ENCODE measurements at places on chromosomes 2 and 18.

DNA sequence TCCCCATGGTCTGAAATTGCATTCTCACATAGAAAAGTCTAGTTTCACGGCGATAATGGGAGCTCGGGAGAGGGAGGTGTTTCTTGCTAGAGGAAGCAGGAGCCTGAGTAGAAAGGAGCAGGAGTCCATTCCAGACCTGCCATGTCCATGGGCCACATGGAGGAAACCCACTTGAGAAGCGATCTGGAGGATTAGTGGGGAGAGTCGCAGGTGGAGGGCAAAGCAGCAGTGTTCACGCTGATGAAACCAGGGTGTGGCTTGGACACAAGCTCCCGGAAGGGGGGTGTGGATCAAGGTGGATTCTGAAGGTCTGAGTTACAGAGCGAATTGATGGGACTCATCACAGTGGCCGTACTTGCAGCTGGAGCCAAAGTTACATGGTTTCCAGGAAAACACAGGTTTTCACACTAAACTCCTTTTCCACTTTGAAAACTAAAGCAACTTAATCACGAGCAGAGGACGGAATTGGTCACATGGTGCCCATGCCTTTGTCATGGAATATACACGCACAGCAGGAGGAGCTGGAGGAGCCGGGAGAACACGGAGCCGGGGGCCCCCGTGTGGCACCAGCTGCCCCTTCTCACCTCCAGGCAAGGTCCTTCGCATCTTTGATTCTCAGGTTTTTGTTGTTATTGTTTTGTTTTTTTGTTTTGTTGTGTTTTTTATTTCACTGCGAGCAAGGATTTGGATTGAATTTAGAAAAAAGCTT is 255.1 kb upstream of the MYT1L start:
- DNase-seq, result no peak

GRCh38 chr2:1675633-1676032 is 68.7 kb downstream of the PXDN start:
- no peak for DNase-seq

- no peak for DNase-seq
Measured at GRCh38 chr2:111057721-111058120, 63.0 kb upstream of the BCL2L11 start.

DNA sequence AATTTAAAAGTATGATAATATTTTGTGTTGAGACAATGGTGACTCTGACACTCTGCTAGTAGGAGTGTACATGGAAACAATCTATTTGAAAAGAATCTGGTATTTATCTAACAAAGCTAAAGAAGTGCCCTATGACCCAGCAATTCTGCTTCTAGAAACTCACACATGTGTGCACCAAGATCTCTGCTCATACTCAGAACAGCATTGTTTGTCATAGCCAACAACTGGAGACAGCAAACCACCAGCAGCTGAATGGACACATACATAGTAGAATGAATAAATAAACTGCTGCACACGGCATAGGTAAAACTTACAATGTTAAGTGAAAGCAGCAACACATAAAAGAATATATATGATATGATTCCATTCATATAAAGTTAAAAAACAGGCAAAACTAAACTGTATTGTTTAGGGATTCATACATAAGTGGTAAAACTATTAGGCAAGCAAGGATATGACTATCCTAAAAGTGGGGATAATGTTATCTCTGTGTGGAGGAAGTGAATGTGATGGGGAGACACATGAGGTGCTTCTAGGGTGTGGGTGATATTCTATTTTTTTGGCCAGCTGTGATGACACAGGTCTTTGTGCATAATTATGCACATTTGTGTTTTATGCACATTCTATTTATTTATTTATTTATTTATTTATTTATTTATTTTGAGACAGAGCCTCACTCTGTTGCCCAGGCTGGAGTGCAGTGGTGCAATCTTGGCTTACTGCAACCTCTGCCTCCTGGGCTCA is 71.1 kb downstream of the RFTN2 start:
- no peak for DNase-seq

- DNase-seq, result no peak
Measured at GRCh38 chr2:222563106-222563718, 92.7 kb downstream of the FARSB start.

DNA sequence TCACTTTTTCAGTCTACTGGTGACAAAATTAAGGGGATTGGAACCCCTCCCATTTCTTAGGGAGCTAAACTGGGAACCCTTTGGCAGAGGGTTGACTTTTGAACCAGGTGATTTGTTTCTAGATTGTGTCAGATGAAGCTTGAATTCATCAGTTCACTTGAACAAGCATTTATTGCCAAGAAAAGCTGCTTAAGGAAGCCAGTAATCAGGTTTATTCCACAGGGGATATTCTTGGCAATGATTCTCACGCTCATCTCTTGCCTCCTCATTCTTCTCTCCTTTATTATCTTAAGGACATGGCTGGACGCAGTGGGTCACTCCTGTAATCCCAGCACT is 101.0 kb downstream of the ALPK2 start:
- DNase-seq, result no peak

DNA sequence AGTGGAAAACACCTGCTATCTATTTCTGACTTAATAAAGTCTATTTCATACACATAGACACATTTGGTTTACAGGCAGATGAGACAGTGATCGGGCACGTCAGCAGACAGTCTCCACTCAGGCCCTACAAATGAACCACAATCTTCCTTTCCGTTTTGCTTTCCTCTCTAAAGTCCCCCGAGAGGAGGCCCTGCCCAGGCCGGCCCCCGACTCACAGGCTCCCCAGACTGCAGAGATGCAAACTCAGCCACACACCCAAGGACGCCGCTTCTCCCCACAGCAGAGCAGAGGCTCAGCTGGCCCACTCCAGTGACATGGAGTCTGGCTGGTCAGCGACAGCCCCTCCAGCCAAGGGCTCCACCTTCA is 9.3 kb upstream of the MTERF4 start:
- DNase-seq, result no peak

DNA sequence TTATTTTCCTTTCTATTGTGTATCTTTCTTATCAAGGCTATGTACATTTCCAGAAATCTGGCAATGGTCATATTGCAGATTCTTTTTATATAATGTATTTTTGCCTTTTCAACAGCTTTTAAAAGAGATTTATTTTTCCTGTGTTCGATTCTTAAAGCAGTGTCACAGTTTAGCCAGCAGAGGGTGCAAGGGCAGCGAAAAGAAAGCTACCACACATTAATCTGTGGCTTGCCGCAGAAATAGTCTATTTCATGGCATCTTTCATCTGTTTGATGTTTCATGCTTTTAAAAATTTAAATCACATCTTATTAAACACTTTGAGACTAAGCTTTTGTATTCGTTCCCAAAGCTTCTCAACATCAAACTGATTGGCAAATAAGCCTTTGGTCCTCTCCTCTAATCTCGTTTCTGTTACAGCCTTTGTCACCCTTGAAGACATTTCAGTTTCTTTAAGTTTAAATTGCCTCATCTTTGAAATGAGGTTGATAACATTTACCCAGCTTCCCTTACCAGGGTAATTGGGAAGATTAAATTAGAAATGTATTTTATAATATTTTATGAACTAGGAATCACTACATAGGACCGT is 73.3 kb downstream of the PIK3C3 start:
- no peak for DNase-seq

DNA sequence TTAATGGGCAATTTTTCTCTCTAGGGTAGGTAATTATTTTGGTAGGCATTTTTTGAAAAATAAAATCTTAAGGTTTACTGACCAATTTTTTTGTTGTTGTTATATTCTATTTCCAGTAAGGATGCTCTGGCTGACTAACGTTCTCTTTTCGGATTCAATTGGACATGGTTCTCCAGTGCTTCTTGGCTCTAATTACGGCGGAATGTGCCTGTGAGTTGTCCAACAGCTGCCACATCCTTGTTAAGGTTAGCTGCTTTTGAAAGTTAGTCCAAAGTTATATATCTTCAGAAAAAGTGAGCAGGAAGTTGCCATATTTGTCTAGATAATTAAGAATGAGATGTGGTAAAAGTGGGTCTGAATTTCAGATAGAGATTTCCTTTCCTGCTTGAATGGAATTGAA is 45.8 kb upstream of the SMIM21 start:
- DNase-seq, result no peak

- no peak for DNase-seq
Measured at GRCh38 chr2:163401481-163401880, 334.3 kb downstream of the FIGN start.

DNA sequence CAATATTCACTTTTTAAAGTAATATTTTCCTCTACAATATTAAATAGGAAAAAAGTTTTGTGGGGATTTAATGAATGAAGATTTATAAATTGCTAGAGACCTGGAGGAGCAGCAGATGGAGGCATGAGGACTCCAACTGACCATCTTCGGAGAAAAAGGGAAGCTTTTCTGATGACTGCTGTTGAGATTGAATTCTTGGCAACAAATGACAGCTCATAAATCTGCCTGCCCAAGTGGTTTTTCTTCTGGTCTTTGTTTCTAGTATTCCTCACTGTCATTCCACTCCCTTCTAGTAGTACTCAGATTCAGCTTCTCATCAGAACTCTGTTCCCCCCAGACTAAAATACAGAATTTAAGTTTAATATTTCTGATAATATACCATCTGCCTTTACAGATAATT is 157.0 kb downstream of the EML6 start:
- DNase-seq, result no peak

GRCh38 chr2:60407398-60407797 is 146.1 kb downstream of the BCL11A start:
- DNase-seq, result no peak

DNA sequence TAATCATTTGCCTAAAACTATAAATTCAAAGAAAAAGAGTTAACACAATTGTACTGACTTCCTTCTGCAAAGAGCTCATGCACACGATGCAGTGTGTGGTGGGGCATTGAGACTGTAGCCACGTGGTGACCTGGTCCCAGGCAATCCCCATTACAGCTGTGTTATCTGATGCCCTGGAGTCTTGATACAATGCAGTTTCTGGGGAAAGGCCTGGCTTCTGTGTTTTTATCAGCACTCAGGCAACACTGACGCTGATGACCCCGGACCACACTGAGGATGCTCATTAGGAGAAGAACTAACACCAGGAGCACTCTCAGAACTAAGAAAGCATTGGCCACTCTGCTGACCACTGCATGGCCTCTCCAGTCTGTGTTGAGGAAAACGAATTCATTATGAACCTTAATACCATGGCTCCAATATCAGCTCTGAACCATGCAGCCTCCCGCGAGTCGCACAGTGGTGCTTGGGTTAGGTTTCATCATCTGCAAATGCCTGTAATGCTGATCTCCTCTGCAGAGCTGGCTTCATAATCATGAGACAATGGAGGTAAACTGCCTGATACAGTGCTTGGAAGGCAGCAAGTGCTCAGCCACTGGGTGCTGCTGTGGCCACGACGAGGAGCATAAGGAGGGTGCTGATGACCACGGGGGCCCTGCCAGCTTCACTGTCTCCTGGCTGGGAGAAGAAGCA is 218.5 kb downstream of the MYT1L start:
- DNase-seq, result no peak

- DNase-seq, result no peak
Measured at GRCh38 chr2:15748736-15749323, 157.2 kb downstream of the DDX1 start.
